ENCODE measurements at places on chromosomes 2 and 18.

GRCh38 chr2:166921261-166921896 lies 33.1 kb downstream of the XIRP2 start:
- DNase-seq, result no peak

- DNase-seq, result no peak
Observed at GRCh38 chr18:56086786-56087185, 498.8 kb upstream of the TCF4 start.

GRCh38 chr2:217975626-217976025 lies 27.2 kb downstream of the TNS1 start:
- no peak for DNase-seq

GRCh38 chr2:238731961-238732360 lies 115.9 kb upstream of the TWIST2 start:
- no peak for DNase-seq

GRCh38 chr2:9655441-9656269 lies 24.9 kb upstream of the YWHAQ start:
- no peak for DNase-seq

GRCh38 chr2:200408428-200409316 lies 101.2 kb downstream of the KCTD18 start:
- no peak for DNase-seq

DNA sequence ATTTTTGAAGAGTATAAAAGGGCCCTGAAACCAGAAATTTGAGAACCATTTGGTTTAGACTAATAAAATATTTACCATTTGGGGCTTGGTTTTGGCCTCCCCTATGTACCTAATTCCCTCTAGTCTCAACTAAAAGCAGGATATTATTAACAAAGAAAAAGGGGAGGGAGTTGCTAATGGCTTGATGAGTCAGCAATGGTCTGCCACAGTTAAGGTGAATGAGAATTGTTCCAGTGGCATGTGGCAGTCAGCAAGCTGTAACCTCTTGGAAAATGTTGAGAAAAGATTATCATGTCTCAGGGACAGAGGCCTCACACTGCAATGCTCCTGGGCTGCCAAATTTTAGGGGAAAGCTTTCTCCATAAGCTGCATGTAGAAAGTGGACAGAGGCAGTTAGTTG lies 20.1 kb upstream of the SLC39A10 start:
- no peak for DNase-seq

Data from GM19239 (cell line).